ENCODE measurements at places on chromosomes 2 and 18.

DNA sequence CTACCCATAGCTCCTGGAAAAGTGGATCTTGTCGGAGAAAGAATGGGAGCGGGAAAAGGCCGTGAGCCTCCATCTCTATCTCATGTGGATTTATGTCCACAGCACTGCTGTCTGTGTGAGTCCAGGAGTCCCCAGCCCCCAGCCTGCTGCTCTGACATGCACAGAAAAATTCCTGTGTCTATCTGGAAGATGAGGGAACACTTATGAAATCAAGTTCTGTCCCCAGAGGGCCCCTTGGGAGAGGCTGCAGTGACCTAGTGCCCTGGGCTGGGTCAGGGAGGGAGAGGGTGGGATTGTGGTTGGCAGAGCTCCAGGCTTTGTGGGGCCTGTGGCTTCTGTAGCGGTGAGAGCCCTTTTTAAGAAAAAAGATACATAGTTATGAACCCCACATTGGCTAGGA is 37.6 kb downstream of the HJURP start:
- DNase-seq: no peak

DNA sequence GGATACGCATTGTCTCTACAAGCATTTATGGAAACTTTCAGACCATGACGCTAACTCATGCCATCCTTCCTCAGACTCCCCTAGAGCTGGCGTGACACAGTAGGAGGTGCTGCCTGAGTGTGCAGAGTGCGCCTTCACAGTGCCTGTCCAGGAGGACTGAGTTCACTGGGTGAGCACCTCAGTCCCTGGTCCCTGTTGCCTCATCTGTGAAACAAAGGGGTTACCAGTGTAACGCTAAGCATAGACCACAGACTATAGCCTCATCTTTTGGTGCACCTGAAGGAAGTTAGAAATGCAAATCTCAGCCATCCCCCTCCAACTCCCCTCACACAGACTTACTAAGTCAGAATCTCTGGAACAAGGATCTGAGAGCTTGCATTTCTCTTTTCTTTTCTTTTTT is 142.8 kb downstream of the TMEM17 start:
- DNase-seq: no peak

GRCh38 chr2:95698146-95698545 is 106.3 kb downstream of the TRIM43 start:
- DNase-seq: no peak

DNA sequence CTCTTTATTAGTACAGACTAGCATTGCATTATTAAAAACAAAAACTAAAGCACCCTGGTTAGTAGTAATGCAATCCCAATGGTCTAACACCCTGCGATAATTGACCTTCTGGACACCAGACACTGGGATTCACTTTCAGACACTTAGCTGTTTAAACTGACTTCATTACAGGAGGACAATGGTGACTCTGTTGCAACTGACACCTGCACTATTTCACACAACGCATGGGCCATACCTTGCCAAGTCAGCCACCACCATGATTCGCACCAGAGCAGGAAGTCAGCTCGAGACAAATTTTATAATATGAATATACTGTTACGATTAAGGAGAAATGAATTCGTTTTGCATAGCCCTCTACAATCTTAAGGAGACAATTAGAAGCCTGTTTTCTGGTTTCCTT is 150.7 kb downstream of the MEIS1 start:
- DNase-seq: no peak

- DNase-seq: no peak
These were observed 72.1 kb upstream of the PXDN start for GRCh38 chr2:1816414-1816911.

DNA sequence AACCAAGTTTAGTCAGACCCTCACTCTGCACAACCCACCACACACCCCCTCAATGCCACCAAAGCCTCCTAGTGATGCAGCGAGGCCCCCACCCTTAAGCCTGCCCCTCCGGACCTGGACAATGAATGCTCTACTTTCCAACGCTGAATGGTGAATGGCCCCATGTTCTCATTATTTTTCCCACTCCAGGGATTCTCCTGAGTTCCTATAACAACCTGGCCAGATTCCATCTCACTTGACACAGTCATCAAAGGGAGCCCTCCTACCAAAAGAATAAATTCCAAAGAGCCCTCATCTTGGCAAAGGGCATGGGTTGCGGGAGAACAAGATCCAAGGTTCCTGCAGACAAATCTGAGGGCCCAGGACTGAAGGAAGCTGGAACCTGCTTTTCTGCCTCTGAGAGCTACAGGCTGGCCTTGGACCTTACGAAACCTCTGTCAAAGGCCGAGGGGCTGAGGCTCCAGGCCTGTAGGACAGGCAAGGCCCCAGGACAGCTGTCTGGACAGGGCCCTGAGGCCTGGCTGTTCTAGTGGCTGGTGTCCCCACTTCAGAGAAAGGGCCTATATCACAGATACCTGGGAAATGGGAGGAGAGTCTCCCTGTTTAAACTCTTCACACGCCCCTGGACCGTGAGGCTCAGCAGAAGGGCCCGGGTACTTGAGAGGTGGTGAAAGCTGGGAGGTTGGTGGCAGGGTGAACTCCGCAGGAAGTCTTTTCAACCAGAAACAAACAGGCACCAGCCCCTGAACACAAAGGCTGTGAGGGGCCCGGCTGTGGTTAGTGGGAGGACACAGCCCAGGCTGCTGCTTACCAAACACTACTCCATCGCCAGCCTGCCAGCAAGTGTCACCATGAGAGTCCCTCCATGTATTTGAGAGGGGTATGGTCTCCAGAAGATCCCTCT is 27.3 kb downstream of the SFXN5 start:
- DNase-seq: no peak

DNA sequence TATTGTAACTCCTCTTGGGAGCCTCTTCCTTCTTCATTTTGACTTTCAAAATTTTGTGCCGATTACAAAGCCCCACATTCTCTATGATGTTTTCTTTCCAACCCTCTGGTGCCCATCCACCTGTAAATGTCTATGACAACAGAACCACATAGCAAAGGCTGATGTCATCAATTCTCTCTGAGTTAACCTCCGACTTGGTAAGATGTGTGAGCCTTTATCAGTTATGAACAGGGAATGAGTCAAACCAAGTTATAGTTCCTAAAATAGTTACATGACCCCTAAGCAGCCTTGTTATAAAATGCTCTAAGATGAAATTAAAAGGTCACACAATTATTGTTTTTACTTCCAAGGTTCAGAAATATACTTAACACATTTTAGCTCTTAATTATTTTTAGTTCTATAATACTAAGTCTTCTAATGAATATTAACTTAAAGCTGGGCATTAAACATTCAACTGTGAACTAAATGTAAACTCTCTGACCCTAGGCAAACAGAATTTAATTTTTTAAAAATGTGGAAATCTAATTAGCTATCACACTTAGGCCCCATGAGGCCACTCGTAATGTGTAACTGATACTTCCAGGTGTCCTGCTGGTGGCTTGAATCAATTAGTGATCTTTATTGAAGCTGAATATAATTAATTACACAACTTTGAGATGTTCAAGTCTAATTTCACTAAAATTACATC is 102.3 kb upstream of the CYRIA start:
- no peak for DNase-seq

DNA sequence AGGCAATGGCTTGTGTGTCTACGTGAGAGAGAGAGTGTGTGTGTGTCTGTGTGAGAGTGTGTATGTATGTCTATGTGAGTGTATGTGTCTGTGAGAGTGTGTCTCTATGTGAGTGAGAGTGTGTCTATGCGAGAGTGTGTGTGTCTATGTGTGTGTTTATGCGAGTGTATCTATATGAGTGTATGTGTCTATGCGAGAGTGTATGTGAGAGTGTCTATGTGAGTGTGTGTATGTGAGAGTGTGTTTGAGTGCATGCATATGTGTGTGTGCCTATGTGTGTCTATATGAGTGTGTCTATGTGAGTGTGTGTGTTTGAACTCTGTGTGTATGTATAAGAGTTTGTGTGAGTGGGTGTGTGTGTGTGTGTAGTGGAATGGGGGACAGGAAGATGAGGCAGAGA is 9.8 kb upstream of the GNLY start:
- no peak for DNase-seq

- no peak for DNase-seq
These were observed 26.9 kb upstream of the COL6A3 start for GRCh38 chr2:237440819-237441281.

DNA sequence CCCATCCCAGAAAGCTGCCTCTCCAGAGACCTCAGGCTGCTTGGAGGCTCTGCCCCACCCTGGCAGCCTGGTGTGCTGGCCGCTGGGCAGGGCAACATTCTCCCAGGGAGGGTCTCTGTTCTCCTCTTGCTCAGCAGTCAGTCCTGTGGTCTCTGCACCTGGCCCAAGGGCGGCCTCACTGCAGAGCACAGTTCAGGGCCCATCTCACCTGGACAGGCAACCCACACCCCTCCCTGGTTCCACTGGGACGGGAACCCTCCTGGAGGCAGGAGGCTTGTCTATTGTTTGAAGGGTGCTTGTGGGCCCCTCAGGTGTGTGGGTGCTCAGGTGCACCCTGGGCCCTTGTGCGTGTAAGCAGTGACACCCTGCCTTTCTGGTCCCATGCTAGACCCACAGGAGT is 67.2 kb upstream of the OTOS start:
- no peak for DNase-seq

- DNase-seq: peak; percentile 29
These were observed 63.3 kb downstream of the RPIA start for GRCh38 chr2:88754585-88755320.

DNA sequence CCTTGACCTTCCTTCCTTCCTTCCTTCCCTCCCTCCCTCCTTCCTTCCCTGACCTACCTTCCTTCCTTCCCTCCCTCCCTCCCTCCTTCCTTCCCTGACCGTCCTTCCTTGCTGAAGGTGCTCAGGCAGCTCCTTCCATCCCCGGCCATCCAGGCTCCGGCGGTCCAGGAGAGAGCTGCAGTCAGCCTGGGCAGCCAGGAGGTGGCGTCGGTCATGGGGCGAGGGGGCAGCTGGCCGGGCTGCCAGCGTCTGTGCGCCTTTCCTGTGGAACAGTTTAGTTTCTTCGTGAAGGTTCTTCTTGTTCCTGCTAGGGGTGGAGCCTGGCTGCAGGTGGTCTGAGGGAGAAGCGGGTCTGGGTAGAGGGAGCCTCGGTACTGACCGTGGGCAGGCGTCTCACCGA is 15.7 kb downstream of the GPR35 start:
- DNase-seq: peak; percentile 18

Measured in hematopoietic multipotent progenitor cell treated with erythropoietin and hydrocortisone succinate and interleukin-3 and kit ligand, for 8 days (in vitro differentiated cells).